ENCODE measurements at places on chromosomes 3 and 15.

DNA sequence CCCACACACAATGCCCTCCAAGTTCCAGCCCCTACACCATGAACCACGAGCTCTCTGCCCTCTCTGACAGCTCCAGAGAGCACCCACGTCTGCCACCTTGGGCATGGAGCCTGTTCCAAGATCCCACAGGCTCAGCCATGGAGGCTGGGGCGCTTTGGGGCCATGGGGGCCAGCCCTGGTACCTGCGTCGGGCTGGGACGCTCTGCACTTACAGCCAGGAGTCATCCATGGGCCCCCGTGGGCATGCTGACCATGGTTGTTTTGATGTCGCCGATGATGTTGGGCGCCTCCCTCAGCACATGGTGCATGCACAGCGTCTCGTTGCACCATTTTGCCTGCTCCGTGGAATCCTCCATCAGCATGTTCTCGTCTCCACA lies 51.9 kb upstream of the UBE2Q2 start:
- DNase-seq = no peak

- DNase-seq = no peak
Measured at GRCh38 chr15:73383310-73384189, 14.8 kb upstream of the HCN4 start.

DNA sequence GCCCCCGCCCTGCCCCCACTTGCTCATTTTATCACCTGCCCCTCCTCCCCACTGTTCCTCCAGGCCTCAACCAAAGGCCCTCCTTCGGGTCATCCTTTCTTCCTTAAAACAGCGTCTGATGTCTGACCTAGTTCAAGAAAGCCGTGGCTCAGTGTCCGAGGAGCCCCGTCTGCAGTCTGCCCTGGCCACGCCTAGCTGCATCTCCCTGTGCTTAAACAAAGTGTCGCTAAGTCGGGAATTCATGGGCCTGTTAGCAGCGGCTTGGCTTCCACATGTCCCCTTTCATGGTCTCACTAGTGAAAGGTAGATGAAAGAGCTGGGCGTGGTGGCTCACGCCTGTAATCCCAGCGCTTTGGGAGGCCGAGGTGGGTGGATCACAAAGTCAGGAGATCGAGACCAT lies 41.2 kb downstream of the TM2D3 start:
- no peak for DNase-seq

GRCh38 chr3:148147903-148148302 lies 549.8 kb upstream of the AGTR1 start:
- no peak for DNase-seq

- DNase-seq = no peak
Measured at GRCh38 chr3:116052602-116053001, 392.7 kb downstream of the LSAMP start.
